ENCODE measurements at places on chromosomes 3 and 15. TPM values are rescaled to one million over a fixed set of nuclear protein-coding genes. Genes with fewer than 3 reads are reported as not detected.

DNA sequence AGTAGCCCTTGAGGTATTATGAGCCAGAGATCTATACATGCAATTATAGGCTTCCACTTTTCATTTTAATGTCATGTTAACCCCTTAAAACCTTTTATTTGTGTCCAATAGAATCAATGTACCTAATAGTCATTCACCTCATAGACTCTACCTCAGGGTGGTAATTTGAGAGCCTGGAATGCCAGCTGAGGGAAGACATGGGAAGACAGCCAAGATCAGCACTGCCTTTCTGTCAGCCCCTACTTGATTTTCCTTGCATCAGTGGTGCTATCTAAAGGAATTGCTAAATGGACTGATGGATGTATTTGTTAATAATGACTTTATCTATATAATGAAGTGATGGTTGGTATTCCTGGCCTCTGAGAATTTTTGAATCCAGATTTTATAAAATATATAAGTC lies 113.3 kb upstream of the GBE1 start:
- H3K36me3 ChIP-seq: no peaks in the 10 kb centered on the region
- H3K4me1 ChIP-seq: no peaks in the 10 kb centered on the region
- DNase-seq: no peak
- no peak overlapping the region for H3K4me3 ChIP-seq
- peaks cover 5% of the 10 kb centered on the region for H3K27me3 ChIP-seq
- H3K27ac ChIP-seq: no peak overlapping the region

GRCh38 chr3:179449636-179450035 lies 1.6 kb downstream of the GNB4 start:
- DNase-seq: no peak
- H3K27me3 ChIP-seq: peaks cover 52% of the 10 kb centered on the region

GRCh38 chr3:195154793-195155535 lies 116.0 kb downstream of the XXYLT1 start:
- DNase-seq: no peak
- H3K4me3 ChIP-seq: no peak overlapping the region

DNA sequence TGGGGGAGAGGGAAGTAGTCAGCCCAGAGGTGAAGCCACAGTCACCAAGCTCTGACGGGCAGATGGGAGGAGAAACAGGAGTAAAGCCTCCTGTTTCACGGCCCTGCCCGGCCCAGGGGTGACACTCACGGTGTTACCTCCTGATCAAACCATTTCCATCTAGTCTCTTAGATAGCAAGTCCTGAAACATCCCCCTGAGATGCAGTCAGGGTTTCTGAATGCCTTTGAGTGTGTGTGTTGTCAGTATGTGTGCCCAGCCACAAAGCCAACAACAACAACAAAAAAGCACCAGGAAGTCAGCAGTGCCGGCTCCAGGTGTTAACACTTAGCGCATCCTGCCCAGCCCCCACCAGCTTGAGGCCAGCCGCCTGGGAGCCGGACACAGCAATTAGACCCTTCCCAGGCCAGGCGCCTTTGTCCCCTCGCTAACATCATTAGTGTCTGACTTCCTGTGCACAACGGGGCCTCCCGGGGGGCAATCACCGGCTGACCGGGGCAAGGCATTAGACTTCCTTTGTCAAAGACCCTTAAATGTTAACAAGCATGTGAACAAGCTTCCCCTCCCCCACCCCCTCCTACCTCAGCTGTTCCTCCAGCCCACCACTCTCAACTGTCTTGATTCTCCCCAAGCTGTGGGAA lies 34.5 kb downstream of the IL17RD start:
- H3K4me1 ChIP-seq: peaks cover 8% of the 10 kb centered on the region
- H3K27me3 ChIP-seq: peaks cover 11% of the 10 kb centered on the region
- no peak overlapping the region for H3K27ac ChIP-seq
- no peak overlapping the region for H3K4me3 ChIP-seq
- DNase-seq: no peak
- H3K36me3 ChIP-seq: no peaks in the 10 kb centered on the region

GRCh38 chr3:30542897-30543296 lies 63.5 kb upstream of the TGFBR2 start:
- no peak overlapping the region for H3K4me3 ChIP-seq
- DNase-seq: no peak
- no peaks in the 10 kb centered on the region for H3K4me1 ChIP-seq
- no peaks in the 10 kb centered on the region for H3K36me3 ChIP-seq
- H3K27ac ChIP-seq: no peak overlapping the region

The ACVR2B gene
- 4.5 TPM for total RNA-seq

The AP2M1 gene
- total RNA-seq: 228 TPM

Measured in activated CD8-positive, alpha-beta T cell treated with anti-CD3 and anti-CD28 coated beads, Interleukin-2, amount 10 ng/mL, durations not matched to agents 7 days and 5 days (primary cell).